ENCODE measurements at places on chromosomes 4 and X.

- DNase-seq: no peak
Observed at GRCh38 chr4:4308800-4309441, 18.9 kb downstream of the ZBTB49 start.

- no peak for DNase-seq
Observed at GRCh38 chrX:138859421-138859820, 147.9 kb upstream of the FGF13 start.

DNA sequence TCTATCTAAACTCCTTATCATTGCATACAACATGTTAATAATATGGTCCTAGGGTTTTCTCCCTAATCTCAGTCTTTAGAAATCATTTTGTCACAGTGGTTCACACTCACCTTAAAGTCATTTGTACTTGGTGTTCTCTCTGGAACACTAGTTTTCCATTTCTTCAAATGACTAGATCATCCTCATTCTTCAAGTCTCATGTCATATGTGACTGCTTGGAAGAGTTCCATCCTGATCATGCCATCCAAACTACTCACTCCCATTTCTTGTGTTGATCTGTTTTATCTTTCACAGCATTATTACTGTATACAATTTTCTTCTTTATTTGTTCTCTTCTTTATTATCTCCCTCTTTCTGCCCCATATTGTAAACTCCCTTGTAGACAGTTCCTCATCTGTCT lies 66.5 kb downstream of the HTR2C start:
- no peak for DNase-seq

- no peak for DNase-seq
Observed at GRCh38 chr4:58475097-58475496, 1364.9 kb upstream of the IGFBP7 start.

DNA sequence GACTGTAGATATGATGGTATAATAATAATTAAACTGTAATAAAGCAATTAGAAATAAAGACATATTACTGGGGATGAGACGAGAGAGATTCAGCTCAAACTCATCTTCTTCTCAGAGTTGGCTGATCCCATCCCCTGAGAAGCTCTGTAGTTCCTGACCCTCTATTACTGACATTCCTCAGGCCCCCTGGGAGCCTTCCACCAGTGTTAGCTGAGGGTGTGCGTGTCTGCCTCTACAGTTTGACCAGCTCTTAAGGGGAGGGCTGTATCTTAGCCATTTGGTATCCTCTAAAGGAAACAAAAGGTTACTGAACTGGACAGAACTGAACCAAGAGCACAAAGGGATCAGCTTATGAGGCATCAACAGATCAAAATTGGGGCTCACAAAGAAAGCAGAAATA lies 11.2 kb downstream of the FHDC1 start:
- DNase-seq: no peak

DNA sequence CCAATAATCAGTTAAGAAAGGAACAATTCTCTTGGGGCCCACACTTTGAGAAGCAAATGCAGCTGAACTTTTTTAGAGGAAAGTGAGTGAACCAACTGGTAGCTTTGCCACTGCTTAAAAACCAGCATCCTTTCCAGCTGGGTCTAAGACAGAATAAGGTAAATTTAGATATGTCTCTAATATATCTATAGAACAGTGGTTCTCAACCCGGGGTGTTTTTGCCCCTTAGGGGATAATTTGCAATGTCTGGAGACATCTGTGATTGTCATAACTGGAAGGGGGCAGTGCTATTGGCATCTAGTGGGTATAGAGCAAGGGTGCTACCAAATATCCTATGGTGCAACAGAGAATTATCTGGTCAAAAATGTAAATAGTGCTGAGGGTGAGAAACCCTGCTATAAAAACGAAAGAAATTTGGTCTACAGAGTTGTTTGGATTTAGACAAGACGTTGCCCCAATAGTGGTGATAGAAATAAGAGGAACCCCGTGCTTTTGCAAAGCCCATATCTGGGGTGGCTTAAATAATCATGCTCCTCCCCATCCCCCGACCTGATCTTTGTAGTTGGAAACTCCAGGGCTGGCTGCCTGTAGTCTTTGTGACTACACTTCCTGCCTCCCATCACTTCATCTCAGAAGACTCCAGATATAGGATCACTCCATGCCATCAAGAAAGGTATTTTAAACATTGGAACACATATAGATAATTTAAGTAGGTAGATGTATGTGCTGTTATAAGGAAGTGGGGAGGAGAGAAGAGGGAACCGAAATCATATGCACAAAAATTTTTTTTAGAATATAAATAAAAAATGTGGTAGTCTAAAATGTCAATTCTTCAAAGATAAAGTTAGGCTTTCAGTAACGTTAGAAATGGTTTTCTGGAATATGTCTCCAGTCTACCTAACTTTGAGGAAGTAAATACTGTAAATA lies at the start of gene TLR7:
TSS of gene TLR7 (plus strand) at position 622 of the 927 bp plus-strand sequence. CDS start 507 bp downstream, outside the sequence.
- no peak for DNase-seq

DNA sequence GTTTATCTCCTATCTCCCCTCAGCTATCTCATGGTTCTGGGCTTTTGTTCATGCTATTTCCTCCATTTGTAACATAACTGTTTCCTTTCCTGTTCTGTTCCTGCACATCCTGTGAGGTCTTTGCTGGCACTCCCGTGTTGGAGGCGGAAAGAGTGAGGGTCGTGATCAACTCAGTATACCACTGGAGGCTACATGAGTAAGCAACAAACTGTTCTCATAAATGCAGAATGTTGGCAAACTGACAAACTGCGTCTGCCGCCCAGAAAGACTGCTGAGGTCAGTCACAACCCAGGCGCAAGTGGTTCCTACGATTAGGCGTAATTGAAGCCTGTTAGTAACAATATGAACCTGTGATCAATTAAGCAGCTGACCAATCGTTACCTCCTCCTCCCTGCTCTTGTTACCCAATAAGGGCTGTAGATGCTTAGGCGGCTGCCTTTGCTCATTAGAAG lies 48.8 kb downstream of the C4orf33 start:
- DNase-seq: no peak

- no peak for DNase-seq
Observed at GRCh38 chrX:100070334-100070849, 339.7 kb downstream of the PCDH19 start.

DNA sequence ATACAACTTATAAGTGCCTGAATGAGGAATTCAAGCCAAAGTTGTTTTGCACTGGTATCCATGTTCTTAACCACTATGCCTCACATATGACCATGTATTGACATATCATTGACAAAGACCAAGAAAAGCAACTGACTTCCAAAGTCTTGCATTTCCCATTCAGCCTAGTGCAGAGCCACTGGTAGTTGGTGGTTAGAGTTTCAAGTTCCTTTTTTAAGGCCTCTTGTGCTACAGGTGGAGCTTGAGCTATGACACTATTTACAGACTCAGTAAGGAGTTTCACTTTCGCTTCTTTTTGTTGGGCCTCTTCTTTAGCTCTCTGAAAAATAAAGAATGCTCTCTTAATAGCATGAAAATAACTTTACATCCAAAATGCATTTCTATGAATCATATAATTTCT lies 763.0 kb downstream of the DMD start:
- no peak for DNase-seq

- no peak for DNase-seq
Observed at GRCh38 chr4:79413032-79413885, 5.2 kb upstream of the GK2 start.

DNA sequence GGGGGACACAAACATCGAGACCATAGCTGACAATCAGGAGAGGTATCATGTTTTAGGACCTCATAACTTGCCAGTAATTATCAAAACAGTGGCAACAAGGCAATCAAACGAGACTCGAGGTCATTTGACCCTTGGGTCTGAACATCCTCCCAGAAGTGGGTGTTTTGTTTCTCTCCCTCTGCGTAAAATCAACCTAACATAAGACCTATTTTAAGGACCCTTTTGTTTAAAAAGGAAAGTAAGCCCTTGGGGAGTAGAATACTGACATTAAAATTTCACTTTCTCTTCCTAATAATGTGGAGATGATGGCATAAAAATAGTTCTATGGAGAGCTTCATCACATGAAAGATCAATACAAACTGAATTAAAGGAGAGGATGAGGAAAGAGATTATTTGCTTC lies 106.2 kb upstream of the PUDP start:
- DNase-seq: no peak

- no peak for DNase-seq
Observed at GRCh38 chr4:159977907-159978617, 875.2 kb downstream of the RAPGEF2 start.

DNA sequence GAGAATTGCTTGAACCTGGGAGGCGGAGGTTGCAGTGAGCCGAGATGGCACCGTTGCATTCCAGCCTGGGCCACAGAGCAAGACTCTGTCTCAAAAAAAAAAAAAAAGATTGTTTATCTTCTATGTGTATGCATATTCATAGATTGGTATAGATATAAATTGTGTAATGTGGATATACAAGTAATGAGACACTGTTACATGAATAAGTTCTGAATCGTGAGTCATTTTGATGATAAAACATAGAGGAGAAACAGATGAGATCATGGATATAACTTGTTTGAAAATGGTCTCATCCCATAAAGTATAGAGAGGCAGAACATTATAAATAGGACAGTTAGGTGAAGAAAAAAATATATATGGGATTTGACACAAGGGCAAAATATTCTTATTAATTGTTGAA lies 628.0 kb downstream of the IL1RAPL1 start:
- no peak for DNase-seq

GRCh38 chr4:122831515-122832196 lies 5.0 kb downstream of the FGF2 start:
- no peak for DNase-seq

DNA sequence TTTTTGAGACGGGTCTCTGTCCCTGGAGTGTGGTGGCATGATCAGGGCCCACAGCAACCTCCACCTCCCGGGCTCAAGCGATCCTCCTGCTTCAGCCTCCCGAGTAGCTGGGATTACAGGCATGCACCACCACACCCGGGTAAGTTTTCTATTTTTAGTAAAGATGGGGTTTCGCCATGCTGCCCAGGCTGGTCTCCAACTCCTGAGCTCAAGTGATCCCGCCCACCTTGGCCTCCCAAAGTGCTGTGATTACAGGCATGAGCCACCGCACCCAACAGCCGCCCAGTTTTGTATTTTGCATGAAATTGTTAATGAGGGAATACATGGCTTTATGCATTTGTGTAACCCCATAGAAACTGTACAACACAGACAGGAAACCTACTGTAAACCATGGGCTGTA lies 2.8 kb upstream of the ARHGAP4 start:
- no peak for DNase-seq

GRCh38 chrX:9260603-9261002 lies 204.3 kb upstream of the TBL1X start:
- no peak for DNase-seq

DNA sequence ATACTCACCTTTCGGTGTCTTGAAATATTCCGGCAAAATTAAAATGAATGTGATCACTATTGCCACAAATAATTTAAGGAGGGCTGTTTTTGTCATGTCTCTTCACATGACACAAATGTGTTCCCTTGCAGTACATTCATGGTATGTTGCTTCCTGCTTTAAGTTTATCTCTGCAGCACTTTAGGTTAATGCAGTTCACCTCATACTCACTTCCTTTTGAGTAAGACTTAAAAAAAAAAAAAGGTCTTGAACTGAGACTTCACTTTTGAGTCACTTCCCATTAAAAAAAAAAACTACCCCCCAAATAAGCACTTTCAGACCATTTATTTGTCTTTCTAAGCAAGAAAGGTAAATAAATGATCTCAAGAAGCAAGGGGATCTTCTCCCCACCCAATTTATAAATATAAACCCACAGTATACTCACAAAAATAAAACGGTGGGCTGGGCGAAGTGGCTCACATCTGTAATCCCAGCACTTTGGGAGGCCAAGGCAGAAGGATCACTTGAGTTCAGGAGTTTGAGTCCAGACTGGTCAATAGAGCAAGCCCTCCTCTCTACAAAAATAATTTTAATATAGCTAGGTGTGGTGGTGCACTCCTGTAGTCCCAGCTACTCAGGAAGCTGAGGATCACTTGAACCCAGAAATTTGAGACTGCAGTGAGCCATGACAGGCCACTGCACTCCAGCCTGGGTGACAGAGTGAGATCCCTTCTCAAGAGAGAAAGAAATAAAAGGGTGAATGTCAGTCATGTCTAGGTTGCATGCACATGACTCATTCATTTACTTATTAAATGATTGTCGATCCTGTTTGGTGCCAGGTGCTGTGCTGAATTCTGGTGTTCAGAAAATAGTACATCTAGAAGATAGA lies at the start of gene TMEM156:
TSS of gene TMEM156 (minus strand) at position 192 of the 868 bp plus-strand sequence. CDS start at position 96, 96 bp downstream.
- no peak for DNase-seq

All from thyroid gland (tissue), 4 donors.